Stimulated activated CD4-positive, alpha-beta T cell treated with anti-CD3 and anti-CD28 coated beads, Interleukin-1b, Interleukin-23, amount 100 ng/mL, for 4 hours (primary cell): ENCODE measurements at places on chromosomes 3 and 15.

DNA sequence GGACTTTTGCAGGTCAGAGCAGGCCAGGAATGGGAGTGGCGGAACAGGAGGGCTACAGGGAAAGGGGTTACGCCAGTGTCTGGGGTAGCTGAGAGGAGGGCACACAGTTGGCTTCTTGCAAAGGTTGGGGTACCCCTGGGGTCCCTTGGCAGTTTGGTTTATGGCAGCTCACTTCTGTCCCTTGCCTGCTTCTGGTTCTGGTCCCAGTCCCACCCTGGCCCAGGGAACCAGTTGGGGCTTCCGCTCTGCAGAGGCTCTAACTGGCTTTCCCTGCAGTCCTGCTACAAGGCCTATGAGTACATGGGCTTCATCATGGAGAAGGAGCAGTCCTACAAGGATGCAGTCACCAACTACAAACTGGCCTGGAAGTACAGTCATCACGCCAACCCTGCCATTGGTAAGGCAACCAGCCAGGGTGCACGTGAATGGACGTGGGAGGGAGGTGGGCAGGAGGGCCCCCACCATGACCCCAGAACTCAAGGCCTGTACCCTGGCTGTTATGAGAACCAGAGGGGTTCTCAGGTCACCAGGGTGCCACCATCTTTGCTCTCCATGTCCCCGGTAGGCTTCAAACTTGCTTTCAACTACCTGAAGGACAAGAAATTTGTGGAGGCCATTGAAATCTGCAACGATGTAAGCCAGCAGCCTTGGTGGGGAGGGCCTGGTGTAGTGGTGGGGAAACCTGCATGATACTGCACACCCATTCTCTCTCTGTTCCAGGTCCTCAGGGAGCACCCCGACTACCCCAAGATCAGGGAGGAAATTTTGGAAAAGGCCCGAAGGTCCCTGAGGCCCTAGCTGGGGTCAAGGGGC is 15.2 kb downstream of the CSRNP1 start:
- no peak for DNase-seq

GRCh38 chr15:88342666-88343065 is 86.1 kb upstream of the NTRK3 start:
- DNase-seq: no peak

GRCh38 chr3:60388731-60389130 is 862.5 kb downstream of the FHIT start:
- no peak for DNase-seq

DNA sequence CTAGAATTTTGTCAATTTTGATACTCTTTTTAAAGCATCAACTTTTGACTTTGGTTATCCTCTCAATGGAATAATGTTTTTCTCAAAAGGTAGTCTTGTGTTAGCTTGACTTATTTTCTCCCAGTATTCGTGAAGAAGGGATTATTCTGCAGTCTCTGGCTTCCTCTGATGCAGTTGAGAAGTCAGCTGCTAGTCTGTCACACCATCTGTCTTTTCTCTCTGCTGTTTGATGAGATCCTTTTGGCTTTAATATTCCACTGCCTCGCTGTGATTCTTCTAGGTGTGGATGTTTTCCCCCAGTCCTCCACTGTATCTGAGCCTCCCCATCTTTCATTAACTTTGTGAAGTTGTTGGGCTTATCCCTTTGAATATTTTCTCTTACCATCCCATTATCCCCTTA is 141.0 kb downstream of the WDR72 start:
- no peak for DNase-seq

GRCh38 chr15:71195242-71195641 is 80.0 kb downstream of the THSD4 start:
- DNase-seq: no peak

- no peak for DNase-seq
These were observed 8.7 kb upstream of the TRIM69 start for GRCh38 chr15:44727485-44728231.

DNA sequence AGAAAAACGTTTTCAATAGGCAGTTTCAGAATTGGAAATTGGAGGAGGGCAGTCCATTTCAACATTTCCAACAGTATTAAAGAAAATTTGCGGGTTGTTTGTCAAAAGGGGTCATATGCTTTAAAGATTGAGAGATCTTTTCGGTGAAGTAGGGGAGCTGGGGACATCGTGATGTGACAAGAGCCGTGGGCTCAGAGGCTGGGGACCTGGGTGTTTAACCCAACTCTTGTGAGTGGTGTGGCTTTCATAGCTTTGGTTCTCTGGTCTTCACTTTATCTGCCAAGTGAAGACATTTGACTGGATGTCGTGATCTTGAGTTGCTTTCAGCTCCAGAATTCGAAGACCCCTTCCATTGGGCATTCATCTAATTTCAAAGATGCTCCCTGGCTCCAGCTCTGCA is 133.2 kb downstream of the PGPEP1L start:
- no peak for DNase-seq

- no peak for DNase-seq
These were observed 168.9 kb downstream of the MYRIP start for GRCh38 chr3:39978308-39978707.

GRCh38 chr3:111856501-111856900 is 2.6 kb upstream of the PHLDB2 start:
- DNase-seq: no peak

DNA sequence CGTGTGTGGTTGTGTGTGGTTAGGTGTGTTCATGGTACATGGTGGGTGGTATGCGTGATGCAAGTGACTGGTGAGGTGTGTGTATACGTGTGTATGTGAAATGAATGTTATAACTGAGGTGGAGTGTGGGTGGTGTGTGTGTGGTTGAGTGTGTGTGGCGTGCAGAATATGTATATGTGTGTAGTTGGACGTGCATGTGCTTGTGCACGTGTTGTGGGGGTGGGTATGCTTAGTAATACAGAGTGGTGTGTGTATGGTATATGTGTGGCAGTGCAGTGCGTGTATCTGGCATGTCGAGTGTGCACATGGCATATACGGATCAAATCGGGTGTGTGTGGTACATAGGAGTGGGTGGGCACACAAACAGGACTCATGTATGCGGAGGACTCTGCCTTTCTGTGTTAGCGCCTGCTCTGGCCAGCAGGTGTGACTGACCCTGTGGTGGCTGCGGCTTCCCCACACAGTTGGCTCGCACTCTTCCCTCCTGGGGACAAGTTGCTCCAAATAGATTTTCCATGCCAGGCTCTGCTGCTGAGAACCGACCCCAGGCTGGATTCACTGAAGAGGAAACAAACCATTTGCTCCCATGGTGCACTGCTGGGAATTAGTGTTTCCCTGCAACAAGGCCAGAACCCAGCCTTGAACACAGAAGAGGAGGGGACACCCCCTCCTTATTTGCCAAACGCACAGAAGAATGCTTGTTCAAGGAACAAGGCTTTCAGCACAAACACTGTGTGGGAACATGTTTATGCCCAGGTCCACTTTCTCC is 1.2 kb upstream of the C3orf70 start:
- DNase-seq: no peak

- no peak for DNase-seq
These were observed 38.8 kb upstream of the ANKRD34C start for GRCh38 chr15:79243723-79244122.

DNA sequence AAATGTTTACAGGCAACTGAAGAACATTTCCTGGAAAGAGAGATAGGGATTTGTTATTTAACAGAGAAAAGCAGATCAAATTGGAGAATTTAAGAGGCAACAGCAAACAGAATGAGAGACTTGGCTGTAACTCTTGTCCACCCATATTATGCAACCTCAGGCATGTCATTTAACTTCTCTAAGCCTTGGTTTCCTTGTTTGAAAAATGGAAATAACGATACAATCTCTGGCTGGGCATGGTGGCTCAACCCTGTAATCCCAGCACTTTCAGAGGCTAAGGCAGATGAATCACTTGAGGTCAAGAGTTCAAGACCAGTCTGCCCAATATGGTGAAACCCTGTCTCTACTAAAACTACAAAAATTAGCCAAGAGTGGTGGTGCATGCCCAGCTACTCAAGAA is 23.7 kb downstream of the ARRDC4 start:
- no peak for DNase-seq

DNA sequence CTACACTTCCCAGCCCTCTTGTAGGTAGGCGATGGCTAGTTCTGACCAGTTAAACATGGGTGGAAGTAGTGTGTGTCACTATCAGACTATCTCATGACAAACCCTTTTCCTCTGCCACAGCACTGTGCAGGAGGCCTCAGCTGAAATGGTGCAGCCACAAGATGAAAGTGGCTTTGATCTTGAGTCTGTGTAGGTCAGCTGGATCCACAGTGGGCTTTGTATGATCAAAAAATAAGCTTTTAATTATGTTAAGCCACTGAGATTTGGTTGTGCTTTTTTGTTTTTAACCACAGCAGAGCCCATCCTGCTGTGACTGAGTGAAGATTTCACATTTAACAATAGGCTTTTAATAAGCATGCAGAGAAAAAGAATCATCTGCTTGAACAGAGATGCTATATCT is 19.7 kb downstream of the RCN2 start:
- DNase-seq: no peak
